ENCODE measurements at places on chromosomes 13 and 19.

DNA sequence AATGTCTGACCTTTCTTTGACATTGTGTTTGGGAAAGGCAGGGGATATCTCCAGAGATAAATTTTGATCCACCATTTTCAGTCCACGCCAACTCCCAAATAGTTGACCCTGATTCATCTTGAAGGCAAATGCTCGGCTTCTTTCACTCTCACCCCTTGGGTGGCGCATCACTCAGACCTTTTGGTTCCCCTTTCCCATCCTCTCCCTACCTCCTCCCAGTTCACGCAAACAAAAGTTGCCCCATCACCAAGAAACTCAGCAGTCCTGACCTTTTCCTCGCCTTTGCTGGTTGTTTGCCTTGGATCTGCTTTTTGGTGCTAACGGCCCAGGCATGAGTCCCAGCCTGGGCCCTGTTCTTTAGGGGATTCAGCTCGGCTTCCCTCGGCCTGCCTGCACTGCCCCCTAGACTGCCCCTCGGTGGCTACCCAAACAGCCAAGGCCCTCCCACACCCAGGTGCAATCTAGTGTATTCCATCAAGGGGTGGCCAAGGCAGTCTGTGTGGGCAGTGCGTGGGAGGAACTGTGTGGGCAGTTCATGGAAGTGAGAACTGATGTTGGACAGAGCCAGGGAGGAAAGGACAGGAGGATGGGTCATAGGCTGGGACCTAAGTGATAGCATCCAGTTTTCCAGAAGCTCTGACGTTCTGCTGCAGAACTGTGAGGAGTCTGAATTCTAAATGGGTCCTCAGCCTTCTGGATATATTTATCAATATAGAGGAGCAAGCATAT, 255.7 kb downstream of the DLEU7 start:
- DNase-seq = no peak

- no peak for DNase-seq
These were observed 104.5 kb downstream of the PIBF1 start for GRCh38 chr13:72886272-72887067.

- no peak for DNase-seq
These were observed 126.1 kb downstream of the KDM4B start for GRCh38 chr19:5094768-5095567.

DNA sequence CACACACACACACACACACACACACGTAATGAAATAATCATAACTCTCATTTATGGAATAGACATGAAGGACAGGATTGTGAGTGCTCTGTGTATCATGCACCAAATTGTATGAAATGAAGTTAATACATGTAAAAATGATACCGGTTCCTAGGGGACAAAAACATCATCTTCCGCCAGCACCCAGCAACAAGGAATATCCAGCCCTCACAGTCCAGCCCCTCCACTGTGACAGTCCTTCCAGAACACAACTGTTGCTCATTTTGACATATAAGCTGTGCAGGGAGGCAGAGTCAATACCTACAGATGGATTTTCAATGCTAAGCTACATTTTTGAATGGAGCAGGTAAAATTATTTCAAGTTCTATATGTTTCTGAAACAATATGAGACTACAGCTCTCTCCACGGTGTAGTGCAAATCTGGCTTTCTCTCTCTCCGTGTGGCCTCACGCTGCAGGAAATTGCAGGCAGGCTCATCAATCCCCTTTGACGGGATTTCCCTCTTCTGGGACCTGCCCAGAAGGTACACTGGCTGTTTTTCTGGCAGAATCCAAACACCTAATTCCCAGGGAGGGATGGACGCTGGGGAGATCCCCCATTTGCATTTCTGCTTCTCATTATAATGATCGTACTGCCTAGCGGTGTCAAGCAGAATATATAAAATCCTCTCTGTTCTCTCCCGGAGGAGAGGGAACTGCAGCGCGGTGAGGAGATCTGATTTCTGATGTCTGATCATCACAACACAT, 494.0 kb downstream of the LIG4 start:
- DNase-seq = no peak

DNA sequence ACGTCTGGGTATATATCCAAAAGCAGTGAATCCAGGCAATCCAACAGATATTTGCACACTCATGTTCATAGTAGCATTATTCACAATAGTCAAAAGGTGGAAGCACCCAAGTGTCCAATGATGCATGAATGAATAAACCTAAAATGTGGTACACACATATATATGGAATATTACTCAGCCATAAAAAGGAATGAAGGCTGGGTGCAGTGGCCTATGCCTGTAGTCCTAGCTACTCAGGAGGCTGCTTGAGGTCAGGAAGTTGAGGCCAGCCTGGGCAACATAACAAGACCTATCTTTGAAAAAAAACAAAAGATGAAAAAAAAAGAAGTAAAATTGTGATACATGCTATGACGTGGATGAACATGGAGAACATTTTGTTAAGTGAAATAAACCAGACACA, 10.4 kb upstream of the USP12 start:
- DNase-seq = no peak

DNA sequence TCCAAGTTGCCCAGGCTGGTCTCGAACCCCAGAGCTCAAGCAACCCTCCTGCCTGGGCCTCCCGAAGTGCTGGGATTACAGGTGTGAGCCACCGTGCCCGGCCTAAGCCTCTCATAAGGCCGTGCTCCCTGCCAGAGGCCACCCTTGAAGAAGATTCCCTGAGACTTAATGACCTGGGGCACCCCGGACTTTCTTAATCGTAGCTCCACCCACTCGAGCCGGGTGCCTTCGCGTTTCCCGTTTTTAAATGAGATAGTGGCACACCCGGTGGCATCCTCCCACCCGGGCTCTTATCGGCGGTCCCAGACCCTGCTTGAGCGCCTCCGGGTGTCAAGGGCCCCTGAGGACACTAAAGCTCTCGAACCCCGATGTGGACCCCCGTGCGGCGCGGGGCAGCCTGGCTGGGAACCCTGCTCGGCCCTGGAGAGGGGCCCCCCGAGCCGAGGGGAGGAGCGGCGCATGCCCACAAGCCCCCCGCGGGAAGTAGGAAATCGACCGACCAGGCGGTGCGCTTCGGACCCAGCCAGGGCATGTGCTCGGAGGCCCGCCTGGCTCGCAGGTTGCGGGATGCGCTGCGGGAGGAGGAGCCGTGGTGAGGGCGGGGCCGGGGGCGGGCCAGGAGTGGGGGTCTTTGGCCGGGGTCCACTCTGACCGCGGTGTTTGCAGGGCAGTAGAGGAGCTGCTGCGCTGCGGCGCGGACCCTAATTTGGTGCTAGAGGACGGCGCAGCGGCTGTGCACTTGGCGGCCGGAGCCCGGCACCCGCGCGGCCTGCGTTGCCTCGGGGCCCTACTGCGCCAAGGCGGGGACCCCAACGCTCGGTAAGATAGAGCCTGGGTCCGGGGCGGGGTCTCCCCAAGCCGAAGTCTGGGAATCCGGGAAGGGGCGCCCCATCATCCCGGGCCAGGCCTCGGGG, at the start of gene ANKLE1:
Gene ANKLE1 (plus strand): TSS at position 511 of the 914 bp plus-strand sequence. CDS start 20 bp downstream, at position 531.
- peak; percentile 53 for DNase-seq

GRCh38 chr19:3698974-3699740, 1.1 kb downstream of the PIP5K1C start:
- no peak for DNase-seq

- no peak for DNase-seq
These were observed 520.1 kb upstream of the PCDH20 start for GRCh38 chr13:61935710-61936109.

DNA sequence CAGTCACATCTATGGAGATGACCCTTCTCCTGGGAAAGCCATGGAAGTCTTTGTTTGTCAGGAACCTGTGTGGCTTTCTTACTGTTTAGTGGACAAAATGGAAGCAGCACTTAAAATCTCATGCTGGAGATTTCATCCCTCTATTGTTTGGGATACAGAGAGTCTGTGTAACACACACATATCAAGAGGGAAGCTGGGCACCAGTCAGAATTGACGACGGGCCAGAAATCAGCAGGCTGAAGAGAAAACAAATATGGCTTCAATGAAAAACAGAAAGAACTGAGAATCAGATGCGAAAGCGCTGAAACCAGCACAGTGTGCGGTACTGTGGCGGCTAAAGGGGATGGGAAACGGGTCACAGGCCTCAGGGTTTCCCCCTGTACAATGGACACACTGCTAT, 72.2 kb upstream of the WASF3 start:
- DNase-seq = no peak

GRCh38 chr13:45333977-45334922, 6.7 kb downstream of the TPT1 start:
- DNase-seq = no peak

- no peak for DNase-seq
These were observed 27.8 kb downstream of the KDM4B start for GRCh38 chr19:4996701-4997100.

- DNase-seq = no peak
These were observed 266.1 kb upstream of the TMTC4 start for GRCh38 chr13:100940658-100941057.

DNA sequence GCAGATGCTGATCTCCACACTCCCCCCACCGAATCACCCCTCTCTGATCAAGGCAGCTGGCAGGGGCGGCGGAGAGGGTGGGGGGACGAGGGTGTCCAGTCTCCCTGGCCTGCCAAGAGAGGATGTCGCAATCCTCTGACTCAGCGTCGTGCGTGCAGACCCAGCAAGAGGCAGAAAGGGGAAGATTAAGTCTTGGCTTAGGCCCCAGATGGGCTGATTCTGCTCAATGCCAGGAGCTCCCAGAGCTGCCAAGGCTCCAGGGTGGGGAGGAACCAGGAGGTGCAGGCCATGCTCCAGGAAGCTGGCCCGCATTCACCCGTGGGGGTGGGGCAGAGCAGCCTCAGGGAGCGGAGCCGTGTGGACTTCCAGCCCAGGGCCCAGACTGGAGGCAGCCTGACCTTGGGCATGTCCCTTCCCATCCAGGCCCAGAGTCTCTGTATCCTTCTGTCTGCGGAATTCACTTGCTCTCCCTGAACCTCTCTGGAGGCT, 6.6 kb upstream of the BCL3 start:
- no peak for DNase-seq

Measured in activated T-cell treated with anti-CD3 and anti-CD28 coated beads for 48 hours (primary cell).